AG04449 (cell line): ENCODE measurements at places on chromosomes 6 and 20.

DNA sequence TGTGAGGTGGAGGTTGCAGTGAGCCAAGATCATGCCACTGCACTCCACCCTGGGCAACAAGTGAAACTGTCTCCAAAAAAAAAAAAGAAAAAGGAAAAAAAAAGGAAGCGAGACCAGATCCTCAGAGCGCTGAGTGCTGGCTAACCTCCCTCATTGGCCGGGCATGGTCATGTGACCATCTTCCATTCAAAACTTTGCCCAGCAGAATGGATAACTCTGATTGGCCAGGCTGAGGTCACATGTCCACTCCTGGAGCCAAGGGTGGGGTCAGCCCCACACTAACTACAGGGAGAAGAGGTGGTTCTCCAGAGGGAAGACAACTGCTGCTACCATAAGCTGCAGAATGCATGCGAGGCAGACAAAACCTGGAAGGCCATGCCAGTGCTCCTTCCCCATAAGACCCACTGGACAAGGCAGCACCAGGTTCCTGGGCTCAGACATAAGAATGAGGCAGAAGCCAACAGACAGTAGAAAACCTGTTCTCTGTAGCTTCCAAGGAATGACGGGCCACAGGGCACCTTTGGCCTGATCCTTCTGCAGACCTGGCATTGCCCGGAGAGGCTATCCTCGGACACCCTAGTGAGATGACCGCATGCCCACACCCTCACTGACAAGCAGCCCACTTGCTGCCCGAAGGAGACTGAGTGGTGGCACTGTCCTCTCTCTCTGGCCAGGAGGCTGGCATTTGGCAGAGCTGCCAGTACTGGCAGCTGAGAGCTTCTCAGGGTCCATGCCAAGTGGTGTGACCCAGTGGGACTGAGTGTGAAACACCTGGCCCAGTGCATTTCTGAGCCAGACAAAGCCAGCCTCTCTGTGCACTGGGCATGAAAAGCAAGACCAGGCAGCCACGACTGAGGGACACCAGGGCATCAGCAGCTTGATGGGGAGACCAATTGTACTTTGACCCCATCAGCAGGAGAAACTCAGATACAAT, 311.9 kb upstream of the SULF2 start:
- DNase-seq, result no peak

DNA sequence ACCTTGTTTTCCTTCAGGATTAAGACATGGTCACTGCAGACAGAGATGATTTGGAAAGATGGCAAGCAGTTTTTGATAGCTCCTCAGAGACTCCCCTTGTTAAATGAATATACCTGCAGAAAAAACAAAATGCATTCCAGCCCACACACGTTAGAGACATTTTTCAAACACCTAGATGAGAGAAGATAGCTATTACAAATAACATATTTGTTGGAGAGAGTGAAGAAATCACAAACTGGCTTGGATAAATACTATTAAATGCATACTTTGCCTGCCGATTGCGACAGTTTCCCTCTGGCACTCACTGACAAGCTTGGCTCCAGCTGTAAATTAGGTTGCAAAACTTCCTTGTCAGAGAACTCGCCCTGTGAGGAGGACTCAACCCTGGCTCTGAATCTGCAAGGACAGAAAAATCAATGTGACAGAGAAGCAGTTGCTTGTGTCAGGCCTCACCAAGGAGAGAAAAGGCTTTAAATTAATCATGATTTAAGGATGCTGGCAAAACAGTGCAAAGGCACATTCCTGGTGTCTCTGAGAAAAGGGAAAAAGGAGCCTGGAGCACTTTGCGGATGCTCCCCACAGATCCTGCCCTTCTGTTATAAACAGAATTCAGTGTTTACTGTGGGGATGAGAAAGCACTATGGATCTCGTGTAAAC, 423.7 kb upstream of the MARCKS start:
- no peak for DNase-seq

DNA sequence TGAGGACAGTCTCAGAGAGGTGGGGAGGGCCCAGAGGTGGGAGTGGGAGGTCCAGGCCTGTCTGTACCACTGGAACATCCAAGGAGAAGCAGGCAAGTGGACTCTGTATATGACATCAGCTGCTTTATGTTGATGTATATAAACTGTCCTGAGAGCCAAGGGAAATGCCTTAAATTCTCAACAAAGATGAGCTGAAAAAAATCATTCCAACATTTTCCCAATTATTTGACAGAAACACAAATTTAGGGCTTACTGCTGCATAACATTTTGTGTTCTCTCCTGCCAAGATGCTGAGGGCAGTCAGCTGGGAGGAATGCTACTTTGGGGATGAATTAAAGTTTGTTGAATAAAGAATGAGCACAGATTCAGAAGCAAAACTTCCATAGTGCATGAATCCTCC, 52.8 kb downstream of the FOXC1 start:
- peak; percentile 78 for DNase-seq

DNA sequence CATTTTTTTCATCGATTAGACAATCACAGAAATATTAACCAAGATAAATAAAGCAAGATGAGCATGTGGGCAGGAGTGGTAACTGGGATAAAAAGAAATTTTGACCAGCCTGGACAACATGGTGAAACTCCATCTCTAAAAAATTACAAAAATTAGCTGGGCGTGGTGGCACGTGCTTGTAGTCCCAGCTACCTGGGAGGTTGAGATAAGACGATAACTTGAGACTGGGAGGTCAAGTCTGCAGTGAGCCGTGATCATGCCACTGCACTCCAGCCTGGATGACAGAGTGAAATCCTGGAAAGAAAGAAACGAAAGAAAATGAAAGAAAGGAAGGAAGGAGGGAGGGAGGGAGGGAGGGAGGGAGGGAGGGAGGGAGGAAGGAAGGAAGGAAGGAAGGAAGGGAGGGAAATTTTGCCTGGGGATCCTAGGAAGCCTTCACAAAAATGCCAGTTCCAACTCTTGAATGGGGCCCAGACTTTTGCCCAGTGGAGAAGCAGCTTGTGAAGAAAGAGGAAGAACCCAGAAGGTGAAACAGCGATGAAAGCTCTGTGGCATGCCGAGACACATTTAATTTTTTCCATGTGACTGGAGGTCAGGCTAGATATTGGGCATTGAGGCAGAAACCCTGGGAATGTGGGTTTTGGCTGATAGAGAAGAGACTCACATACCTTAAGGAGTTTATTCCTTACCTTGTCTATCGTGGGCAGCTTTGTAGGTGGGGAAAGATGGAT, 20.3 kb downstream of the CCDC170 start:
- no peak for DNase-seq

- no peak for DNase-seq
These were observed 331.8 kb downstream of the PRL start for GRCh38 chr6:21965016-21965415.

DNA sequence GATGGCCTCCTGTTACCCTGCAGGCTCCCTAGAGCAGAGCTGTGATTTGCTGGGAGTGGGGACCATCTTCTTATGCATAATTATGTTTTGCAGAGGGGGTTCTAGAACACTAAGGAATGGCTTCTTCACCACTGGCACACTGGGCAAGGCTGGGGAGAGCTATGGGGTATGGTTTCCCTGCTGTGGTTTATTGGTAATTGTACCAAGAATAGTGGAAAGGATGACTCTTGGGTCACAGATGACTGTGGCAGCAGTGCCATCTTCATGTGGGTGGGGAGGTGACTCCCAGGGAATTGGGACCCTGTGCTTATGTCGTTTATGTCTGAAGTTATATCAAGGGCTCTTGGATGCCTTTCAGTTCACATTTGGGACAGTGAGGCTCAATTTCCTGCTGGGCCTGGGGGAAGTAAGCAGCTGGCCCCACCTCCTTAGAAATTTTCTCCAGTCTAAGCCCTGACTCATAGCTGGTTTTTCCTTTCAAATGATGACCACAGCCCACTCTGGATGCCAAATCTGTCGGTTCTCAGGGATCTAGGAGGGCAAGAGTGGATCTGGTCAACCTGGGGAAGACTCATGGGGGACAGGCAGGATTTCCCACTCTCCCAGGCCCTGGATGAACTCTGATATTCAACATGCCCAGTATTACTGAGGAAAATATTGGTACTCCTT, 230.8 kb downstream of the LRFN2 start:
- DNase-seq, result no peak

- no peak for DNase-seq
These were observed 55.3 kb upstream of the ADTRP start for GRCh38 chr6:11833626-11834592.

- DNase-seq, result peak; percentile 56
These were observed 82.7 kb downstream of the PSMG4 start for GRCh38 chr6:3341467-3341866.

- no peak for DNase-seq
These were observed 186.2 kb upstream of the CST7 start for GRCh38 chr20:24762791-24763350.

- DNase-seq, result no peak
These were observed 263.4 kb downstream of the CDC5L start for GRCh38 chr6:44650947-44651346.

DNA sequence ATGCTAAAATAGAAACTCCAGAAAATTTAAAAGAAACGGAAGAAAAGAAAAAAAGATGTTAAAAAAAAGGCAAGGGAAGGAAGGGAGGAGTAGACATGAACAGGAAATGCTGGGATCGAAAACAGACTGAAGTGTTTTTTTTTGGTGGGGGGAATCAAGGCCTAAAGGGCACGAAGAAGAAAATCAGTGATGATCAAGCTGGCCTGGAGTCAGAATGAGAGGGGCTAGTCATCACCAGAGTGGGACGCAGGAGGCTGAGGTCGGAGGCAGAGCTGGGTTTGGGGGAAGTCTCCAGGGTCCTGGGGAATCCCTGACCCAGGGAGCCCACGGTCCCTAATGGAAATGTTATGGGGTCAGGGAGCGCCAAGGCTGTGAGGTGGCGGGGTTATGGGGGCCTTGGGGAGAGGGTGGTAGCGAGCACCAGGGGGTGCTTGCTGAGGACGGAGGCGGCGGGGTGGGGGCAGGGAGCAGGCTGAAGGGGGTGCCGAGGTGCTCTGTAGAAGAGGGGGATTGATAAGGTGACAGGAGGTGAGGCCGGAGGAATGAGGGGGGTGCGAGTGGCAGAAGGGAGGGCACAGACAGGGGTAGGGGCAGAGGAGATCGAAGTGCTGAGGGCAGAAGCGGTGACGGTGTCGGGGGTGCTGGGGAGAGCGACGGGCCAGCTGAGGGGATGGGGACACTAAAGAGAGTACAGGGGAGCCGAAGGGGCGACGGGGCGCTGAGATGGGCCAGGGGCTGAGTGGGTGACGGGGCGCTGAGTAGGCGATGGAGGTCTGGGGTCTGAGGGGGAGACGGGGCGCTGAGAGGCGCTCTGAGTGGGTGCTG, 684 bp downstream of the ZNFX1 start:
- no peak for DNase-seq

DNA sequence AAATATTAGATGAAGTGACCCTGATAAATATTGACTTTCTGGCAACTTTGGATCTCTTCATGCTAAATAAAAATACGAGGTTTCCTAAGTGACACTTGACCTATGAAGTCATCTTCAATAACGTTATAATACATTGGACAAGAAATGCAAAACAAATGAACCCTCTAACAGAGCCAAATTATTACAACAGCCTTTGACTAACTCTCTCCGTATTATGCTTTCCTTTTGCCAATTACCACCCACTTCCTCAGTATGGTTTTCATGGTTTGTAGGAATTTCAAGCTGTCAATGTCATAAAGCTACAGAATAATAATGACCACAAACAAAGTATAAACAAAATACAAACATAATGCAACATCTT, 210.5 kb downstream of the MOXD1 start:
- no peak for DNase-seq

GRCh38 chr6:158969148-158969547, 30.9 kb downstream of the RSPH3 start:
- DNase-seq, result no peak

DNA sequence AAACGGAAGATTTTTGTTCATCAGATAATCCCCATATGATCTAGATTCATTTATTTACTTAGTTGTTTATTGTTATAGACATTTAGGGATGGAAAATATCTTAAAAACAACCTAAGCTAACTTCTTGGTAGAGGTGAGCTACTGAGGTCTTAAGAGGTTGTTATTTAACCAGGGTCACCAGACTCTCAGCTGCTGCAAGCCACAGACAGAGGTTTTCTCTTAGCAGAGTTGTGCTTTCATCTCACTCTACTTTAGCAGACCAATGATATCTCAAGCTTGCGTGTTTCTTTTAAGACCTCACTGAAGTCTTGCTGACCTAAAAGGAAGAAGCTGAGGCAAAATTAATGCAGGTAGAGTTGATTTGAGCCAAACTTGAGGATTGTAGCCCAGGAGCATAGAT, 43.6 kb downstream of the NCOA7 start:
- DNase-seq, result no peak

GRCh38 chr6:2771079-2771478, 5.9 kb downstream of the WRNIP1 start:
- no peak for DNase-seq

GRCh38 chr6:65745614-65746013, 38.6 kb upstream of the EYS start:
- no peak for DNase-seq

- no peak for DNase-seq
These were observed 8.4 kb downstream of the PAX1 start for GRCh38 chr20:21713901-21714296.

DNA sequence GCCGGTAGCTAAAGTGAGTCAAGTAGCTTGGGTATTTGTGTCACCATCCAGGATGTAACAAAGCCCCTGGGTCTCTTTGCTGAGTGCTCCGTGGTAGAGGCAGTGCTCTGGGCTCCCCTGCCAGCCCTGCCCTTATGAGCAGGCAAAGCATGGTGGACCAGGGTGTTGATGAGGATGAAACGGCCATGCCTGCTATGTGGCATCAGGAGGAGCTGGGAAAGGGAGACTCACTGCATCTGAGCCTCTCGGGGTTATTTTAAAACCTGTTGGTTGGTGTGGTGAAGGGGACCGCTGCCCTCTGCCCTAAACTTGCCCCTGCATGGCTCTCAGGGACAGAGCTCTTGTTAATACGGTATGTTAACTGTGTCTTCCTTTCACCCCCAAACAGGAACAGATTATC, 143.1 kb downstream of the DTNBP1 start:
- no peak for DNase-seq

DNA sequence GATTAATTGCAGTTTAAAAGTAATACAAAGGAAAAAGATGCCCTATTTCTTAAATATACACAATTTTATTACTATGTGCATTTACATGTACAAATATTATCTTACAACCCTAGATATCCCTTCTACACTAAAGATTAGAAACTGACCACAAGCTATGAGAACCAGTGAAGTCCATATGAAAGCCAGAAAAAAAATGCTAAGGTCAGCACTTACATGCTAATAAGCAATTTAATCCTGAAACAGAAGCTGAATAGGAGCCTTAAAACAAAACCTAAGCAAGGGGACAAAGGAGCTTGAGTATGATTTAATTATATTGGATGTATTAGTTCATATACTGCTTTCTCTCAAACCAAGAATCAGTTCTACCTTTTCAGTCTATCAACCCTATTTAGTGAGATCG, 14.2 kb downstream of the CEP162 start:
- no peak for DNase-seq

- no peak for DNase-seq
These were observed 74.5 kb downstream of the FOXF2 start for GRCh38 chr6:1463751-1464426.

DNA sequence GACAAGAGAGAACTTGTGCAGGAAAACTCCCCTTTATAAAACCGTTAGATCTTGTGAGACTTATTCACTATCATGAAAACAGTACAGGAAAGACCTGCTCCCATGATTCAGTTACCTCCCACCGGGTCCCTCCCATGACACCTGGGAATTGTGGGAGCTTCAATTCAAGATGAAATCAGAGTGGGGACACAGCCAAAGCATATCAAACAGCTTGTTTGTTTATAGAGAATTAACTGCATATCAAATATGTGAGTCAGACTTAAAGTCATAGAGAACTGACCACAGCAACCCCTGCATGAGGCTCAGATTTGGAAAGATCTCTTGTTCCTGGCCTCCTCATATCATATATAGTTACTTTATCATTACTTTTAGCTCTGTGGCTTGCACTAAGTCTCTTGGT, 29.1 kb upstream of the HDAC2 start:
- DNase-seq, result no peak

GRCh38 chr20:1376408-1377270, 16.2 kb downstream of the FKBP1A start:
- DNase-seq, result no peak
